AG08395 (cell line): ENCODE measurements at places on chromosomes 7 and 10.

- no peak for DNase-seq
These were observed 312.0 kb downstream of the WDR37 start for GRCh38 chr10:1367938-1368841.

GRCh38 chr10:87867453-87867852 is 4.0 kb downstream of the PTEN start:
- no peak for DNase-seq

DNA sequence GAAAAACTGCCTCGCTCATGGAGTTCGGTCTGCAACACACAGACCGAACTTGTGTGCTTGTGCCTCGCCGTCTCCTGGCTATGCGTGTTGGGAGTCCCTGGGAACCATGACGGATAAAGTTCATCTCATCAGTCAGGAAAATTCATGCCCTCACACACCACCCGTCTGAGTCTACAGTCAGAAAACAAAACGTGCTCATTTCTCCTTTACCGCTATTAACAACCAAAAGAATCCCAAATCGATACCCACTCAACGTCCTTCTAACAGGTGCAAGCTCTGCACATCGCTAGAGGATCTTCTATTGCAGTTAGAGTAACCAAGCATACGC is 13.6 kb downstream of the CNPY1 start:
- no peak for DNase-seq

- no peak for DNase-seq
These were observed 490.0 kb upstream of the LRRN3 start for GRCh38 chr7:110600956-110601355.

GRCh38 chr7:30335763-30336487 is 51.5 kb downstream of the ZNRF2 start:
- DNase-seq: no peak

DNA sequence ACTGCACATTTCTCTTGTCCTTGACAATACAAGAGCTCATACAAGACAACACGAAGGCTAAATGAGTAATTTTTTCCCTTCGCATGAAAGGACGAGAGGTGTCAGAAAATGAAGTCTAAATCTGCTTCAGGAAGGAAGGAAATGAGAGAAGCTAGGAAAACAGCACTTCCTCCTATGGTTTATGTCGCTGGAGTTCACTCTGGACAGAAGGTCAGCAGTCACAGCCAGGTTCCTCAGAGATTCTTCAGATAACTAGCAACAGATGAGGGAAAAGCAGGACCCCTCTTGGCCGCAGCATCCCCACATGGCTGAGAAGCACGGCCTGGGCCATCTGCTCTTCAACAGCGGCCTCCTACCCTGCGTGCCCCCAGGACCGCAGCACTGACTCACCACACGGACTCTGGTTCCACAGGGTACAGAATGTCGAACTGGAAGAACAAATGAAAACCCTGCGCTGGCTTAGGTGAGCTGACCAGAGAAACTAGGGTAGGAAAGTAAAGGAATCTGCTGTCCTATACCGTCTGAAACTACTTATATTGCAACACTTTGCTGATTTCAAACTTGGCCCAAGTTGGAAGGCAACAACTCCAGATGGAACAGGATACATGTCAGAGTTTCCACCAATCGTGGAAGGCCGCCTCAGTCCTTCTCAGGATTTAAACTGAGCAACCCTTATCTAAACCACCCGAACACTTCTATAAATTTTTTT is 26.3 kb downstream of the DNMBP start:
- peak; percentile 82 for DNase-seq

GRCh38 chr7:50707236-50708006 is 75.3 kb downstream of the GRB10 start:
- DNase-seq: no peak

GRCh38 chr7:29288181-29289091 is 93.9 kb downstream of the CHN2 start:
- DNase-seq: no peak

DNA sequence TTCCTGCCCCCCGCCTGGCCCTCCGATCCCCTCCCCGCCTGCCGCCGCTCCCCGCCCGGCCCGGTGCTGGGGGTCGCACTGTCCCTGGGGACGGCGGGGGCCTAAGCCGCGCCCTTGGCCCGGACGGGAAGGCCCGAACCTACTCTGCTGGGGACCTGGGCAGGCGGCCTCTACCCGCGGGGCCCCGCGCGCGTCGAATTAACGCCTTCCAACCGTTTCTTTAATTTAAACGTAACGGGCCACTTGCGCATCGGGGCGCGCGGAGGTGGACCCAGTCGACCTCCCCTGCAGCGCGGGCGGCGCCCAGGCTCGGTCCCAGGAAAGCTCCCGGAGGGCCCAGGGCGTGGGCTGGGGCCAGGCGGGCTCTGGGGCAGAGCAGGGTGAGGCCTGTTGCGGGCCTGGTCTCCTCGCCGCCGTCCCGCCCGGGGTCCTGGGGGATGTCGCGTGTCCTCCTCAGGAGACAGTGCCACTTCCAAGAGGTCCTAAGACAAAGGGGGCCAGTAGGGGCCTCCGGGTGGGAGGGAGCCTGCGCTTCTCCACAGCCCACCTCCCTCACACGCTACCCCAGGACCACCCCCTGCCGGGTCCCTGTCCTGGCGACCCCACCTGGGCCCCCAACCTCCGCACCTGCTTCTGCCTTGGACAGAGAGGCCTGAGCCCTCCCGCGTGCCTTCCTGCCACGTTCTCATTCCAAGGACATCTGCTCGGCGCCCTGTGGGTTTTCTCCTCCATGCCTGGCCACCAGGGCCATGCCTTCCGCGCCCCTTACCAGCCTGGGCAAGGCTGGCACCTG is 658 bp upstream of the PTPRN2 start:
- DNase-seq: no peak
